SK-N-SH (cell line): ENCODE measurements at places on chromosomes 12 and 14. TPM values are rescaled to one million over a fixed set of nuclear protein-coding genes. Genes with fewer than 3 reads are reported as not detected.

DNA sequence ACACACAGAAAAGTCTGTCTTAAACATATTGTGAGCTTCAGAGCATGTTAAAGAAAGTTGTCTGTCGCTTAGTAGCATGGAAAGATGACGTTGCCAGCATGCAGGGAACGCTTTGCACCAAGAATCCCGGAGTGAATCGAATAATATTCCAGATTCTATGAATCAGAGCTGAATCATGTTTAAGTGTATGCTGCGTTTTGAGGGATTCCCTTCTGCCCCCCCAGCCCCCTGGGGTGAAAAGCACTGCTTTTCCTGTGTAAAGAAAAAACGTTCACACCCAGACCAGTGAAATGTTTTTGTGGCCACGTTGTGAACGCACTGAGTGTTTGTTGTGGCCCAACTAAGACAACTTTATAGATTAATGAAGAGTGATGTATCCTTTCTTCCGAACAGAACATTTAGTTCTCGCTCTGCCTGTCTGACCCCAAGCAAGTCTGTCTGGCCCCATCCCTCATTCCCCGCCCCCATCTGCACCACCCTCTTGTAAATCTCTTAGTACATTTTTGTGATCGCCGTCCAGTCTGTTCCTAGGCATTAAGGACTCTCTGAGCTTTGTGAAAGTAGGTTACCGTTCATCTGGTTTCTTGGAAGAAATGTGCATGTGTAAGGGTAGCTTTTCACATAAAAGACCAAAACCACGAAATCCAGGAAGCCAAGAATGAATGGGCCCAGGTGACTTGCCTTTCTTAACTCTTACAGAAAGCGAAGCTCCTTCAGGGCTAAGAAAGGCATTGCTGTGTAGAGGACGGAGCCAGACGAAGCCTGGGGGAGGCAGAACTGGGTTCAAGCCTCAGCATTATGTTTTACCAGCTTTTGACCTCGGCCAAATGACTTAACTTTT lies 103.0 kb downstream of the SAMD4A start:
- DNase-seq = no peak

DNA sequence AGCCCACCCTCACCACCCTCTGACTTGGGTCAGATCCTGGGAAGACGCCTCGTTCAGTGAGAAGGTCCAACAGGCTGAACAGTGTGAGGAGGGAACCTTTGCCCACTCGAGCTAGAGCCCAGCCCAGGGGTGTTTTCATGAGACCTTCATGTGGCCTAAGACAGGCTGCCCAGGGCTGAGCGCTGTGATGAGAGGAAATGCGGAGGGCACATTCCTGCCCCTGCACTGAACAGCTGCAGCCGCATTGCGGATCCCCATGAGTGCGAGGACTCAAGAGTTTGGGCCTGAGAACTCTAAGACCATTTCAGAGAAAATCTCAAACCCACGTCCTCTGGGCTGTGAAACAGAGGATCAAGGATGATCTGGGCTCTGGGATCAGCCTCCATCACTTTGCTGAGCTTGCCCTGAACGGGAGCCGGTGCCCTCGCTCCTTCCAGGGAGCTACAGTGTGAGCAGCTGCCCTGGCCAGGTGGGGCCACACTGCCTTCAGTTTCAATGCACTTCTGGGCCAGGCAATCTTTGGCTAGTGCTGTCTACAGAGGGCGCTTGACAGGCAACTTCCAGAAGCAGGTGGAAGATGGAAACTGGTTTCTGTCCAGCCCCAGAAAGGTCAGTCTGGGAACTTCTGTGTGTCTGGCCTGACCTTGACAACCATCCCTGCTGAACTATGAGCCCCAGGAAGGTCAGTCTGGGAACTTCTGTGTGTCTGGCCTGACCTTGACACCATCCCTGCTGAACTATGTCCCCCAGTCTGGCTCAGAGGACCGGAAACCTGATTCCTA lies 43.5 kb upstream of the P2RX7 start:
- DNase-seq = no peak

DNA sequence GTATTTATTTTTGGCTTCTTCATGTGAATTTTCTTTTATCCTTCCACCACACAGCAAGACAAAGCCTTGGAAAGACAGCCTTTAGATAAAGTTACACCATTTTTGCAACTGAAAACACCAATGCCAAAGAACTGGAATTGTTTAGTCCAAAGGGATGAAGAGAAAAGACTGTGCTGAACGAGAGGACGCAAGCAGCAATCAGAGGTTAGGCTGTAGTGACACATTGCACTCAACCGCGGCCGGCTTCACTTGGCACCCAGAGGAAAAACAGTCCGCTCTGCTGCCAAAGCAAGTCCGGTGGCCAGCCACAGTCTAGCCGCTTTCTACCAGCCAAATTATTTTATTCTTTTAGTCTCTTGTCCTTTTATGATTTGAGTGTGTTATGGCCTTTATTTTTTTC lies 49.1 kb upstream of the KCNJ8 start:
- DNase-seq = no peak

GRCh38 chr14:55324812-55325211 lies 53.6 kb downstream of the FBXO34 start:
- no peak for DNase-seq

DNA sequence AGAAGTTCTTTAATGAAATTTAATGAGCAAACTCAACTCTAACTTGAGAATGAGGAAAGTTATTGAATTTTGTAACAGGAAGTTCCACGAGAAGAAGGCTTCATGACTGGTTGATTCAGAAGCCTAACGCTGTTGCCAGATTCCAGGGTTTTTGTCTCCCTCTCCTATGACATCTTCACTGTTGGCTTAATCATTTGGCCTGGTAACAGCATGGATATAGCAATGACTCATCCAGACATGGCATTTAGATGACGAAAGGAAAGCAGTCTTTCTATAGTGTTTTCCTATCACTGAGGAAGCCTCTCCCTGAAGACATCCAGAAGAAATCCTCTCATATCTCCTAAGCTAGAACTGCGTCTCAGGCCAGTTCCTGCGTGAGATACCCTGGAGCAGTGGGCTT lies 9.4 kb upstream of the KCNA1 start:
- DNase-seq = no peak

GRCh38 chr14:98118749-98119148 lies 1153.2 kb downstream of the BCL11B start:
- DNase-seq = no peak

- DNase-seq = peak; percentile 0
Observed at GRCh38 chr12:34400986-34401658, 378.8 kb downstream of the ALG10 start.

DNA sequence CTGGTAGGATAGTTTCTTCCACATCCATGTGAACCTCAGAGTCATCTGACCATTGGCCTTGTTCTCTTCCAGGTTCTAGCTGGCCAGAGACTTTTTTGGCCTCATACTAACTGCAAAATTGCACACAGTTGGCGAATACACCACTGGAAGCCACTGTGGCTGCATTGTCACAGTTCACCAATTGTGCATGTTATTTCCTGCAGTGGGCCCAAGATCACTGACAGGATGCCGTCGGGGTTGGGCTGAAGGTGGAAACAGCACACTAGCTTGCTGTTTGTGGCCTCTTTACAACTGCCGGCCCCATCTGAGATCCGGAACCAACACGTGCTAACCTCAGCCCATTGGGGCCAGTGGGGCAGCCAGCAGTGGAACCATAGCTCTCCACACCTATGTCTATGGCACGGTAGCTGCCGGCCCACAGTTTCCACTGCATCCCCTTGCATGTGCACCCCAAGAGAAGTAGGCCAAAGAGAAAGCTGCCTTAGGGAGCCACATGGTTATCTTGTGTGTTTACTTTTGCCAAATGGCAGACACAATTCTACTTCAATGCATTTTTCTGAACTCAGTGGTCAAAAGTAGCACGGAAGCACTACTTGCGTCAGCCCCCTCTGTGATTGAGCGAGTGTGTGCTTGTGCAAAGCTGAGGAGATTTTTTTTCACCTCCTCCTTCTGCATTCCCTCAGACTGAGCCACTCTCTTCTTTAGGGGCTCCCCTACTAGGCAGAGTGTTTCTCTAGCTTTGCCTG lies 464.0 kb downstream of the RAD51B start:
- no peak for DNase-seq

DNA sequence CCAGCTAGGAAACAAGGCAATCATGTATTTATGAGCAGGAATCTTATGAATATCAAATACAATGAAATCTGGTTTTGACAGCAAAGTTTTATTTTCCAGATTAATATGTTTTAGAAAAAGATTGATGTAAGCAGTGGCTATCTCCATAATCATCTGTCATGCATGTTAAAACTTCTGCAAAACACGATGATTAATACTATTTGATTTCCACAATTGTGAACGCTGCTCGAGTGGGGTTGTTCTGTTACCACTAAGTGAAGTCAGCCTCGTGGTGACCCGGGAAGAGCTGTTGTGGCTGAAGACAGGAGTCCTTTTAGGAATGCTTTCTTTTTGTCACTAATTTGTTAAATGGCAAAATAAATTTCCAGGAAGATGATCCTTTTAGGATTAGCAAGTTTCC lies 9.4 kb downstream of the CFAP251 start:
- DNase-seq = no peak

- peak; percentile 74 for DNase-seq
Observed at GRCh38 chr12:109393437-109394345, 46.0 kb downstream of the MYO1H start.

GRCh38 chr12:125340791-125341190 lies 275.6 kb downstream of the AACS start:
- DNase-seq = no peak

The ERP27 gene
- polyA plus RNA-seq = 0.64 and 1.1 TPM in 2 replicates

The SLC10A1 gene
- not detected in 2 replicates for polyA plus RNA-seq

The C12orf76 gene
- polyA plus RNA-seq = 29.2 and 38.3 TPM in 2 replicates

The SLC15A4 gene
- 14.5 and 20.5 TPM in 2 replicates for polyA plus RNA-seq

The DDN gene
- polyA plus RNA-seq = 0.20 and 0.24 TPM in 2 replicates

The IQSEC3 gene
- polyA plus RNA-seq = 0.02 and 0.08 TPM in 2 replicates

The KRT80 gene
- polyA plus RNA-seq = 14.9 and 17.4 TPM in 2 replicates

The TMTC2 gene
- polyA plus RNA-seq = 4.1 and 6.0 TPM in 2 replicates

The RNASE7 gene
- not detected in 2 replicates for polyA plus RNA-seq

The FGF6 gene
- not detected in 2 replicates for polyA plus RNA-seq
